ENCODE measurements at places on chromosomes 5 and 9.

- peak; percentile 72 for DNase-seq
Observed at GRCh38 chr5:77867194-77867691, 91.1 kb upstream of the TBCA start.

- DNase-seq = peak; percentile 69
Observed at GRCh38 chr5:145246961-145247744, 588.0 kb downstream of the PRELID2 start.

DNA sequence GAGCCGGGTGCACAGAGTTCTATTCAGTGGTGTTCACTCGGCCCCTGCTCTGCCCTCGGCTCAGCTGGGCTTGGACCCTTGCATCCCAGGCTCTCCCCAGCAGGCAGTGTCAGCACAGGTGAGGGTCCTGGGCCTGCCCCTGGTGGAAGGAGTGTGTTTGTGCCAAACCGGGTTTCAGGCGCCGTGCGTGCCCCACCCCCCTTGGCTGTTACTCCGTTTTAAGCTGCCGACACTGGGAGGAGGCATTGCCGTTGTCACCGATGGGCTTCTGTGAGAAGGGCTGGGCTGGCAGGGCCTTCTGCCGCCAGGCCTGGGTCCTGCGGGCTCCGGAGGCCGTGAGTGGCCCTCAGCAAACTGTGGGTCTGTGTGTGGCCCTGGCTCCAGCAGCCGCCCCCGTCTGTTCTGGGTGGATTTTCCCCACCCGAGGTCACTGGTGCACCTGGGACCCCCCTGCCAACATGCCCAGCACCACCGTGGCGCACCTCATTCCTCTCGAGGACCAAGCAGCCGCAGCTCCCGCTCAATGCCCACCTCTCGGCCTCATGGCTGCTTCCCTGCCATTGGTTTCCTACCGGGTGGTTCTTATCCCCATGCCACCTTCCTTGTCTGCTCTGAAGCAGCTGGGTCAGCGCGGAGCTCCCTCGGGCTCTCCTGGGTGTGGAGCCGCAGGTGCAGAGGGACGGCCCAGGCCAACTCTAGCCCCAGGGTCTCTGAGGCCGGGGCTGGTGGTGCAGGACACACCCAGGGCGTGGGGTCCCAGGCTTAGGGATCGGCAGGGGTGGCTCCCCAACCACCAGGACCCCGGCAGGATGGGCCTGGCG is 44.3 kb upstream of the EXOC3 start:
- no peak for DNase-seq

DNA sequence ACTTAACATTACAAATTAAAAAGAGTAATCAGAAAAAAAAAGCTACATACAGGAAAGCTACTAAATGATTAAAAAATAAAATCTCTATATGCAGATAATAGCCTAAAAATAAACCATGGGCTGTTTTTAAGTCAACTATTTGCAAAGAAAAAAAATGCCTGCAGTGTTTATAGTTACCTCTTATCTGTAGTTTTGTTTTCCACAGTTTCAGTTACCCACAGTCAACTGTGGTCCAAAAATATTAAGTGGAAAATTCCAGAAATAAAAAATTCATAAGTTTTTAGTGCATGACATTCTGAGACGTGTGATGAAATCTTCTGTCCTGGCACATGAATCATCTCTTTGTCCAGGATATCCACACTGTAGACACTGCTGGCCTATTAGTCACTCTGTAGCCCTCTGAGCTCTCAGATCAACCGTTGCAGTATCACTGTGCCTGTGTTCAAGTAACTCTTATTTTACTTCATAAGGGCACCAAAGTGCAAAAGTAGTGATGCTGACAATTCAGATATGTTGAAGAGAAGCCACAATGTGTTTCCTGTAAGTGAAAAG is 59.2 kb downstream of the PRELID2 start:
- peak; percentile 92 for DNase-seq

- DNase-seq = no peak
Observed at GRCh38 chr5:132690156-132690555, 16.4 kb downstream of the IL4 start.

- DNase-seq = peak; percentile 2
Observed at GRCh38 chr9:3125602-3126405, 281.9 kb upstream of the PUM3 start.

GRCh38 chr5:68544648-68545552 is 329.3 kb downstream of the PIK3R1 start:
- peak; percentile 65 for DNase-seq

DNA sequence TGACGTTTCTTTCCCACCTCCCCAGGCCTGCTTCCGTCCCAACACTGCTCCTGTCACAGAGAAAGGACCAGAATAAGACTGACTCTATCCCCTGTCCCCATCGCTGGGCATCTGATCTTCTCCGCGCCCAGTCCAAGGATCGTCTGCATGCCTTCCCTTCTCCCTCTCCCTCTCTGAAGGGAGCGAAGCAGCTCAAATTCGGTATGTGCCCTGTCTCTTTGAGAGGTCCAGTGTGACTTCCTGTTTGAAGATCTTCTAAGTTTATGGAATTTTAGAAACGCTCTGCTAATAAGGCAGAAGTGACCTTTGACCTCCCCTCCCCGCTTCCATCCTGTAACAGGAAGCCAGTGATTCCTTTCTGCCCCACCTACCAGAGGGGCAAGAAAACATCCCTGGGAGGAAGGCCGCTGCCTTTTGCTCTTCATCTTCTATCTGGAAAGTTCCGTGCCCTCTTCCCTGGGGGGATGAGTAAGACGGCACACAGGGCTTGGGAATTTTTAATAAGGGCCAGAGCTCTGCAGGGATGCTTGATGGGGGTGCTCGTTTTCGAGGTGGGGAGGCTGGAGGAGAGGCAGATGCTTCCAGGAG is 40.7 kb upstream of the RNU6ATAC start:
- DNase-seq = peak; percentile 49

GRCh38 chr5:95759634-95760033 is 28.5 kb downstream of the RHOBTB3 start:
- peak; percentile 33 for DNase-seq

GRCh38 chr9:127455324-127455992 is 4.1 kb downstream of the LRSAM1 start:
- DNase-seq = peak; percentile 28

DNA sequence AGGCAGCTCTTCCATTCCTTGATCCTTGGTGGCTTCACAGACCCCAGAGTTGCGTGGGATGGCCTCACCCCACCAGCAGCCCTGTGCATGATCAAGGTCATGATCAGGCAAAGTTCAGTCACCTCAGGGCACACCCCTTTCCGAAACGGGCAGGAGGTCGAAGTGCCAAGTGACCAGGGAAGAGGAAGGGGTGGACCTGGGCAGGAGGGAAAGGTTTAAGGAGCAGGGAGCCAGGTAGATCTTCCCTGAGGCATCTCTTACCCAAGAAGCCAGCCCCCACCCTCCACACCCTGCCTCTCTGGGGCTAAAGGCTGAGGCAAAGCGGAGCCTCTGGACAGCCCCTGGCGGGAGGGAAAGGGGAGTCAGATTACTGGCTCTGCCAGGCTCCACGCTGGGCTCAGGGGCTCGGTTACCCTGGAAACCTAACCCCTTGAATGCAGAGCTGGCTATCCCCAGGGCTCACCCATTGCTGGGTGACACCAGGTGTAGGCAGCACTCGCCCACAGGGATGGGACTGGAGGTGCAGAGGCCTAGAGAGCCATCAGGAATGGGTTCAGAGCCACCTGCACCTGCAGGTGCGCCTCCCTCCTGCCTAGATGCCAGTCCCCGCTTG is 3.6 kb downstream of the MGAT4B start:
- no peak for DNase-seq

DNA sequence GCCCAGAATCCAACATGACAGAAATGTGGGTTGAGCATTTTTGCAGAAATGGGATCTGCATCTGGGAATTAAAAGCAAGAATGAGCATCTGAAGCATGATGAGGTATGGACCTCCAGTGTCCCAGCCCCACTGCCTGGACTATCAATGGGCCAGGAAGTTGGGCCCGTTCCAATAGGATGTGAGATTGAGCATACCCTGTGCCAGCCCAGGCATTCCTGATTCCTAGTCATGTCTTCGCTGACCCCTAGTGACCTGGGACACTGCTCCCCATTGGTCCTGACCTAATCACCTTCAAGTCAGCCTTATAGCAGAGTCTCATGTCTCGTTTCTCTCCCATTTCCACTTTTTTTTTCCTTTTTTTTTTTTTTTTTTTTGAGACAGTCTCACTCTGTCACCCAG is 197.4 kb upstream of the IRX2 start:
- no peak for DNase-seq

GRCh38 chr5:2013301-2014057 is 130.8 kb upstream of the IRX4 start:
- DNase-seq = no peak

GRCh38 chr9:4666042-4666699 is at the start of gene SPATA6L:
TSS of gene SPATA6L (minus strand) at chr9:4666480. CDS start at chr9:4666250, 230 bp downstream.
- peak; percentile 84 for DNase-seq

GRCh38 chr5:86999951-87000350 is 267.7 kb upstream of the RASA1 start:
- no peak for DNase-seq

DNA sequence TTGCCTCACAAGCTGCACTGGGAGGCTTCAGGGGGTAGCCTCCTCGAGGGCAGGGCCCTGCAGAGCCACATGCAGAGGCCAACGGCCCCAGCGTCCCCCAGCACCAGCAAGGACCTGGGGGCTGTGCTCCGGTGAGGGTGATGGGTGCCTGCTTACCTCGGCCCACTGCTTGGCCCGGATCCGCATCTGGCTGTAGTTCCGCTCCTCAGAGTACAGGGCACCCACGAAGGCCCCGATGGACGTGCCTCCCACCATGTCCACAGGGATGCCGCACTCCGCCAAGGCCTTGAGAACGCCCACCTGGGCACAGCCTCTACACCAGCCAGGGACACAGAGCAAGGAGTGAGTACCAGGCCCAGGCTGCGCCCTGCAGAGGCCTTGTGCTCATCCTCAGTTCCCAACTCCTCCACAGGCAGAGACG is 8.0 kb upstream of the NSMF start:
- DNase-seq = no peak

- no peak for DNase-seq
Observed at GRCh38 chr5:84602371-84602771, 217.7 kb upstream of the EDIL3 start.

- no peak for DNase-seq
Observed at GRCh38 chr9:125690679-125691078, 16.3 kb downstream of the MAPKAP1 start.

GRCh38 chr9:31304576-31304975 is 1079.9 kb upstream of the ACO1 start:
- DNase-seq = peak; percentile 72

GRCh38 chr5:177598477-177598876 is 1.5 kb upstream of the B4GALT7 start:
- peak; percentile 46 for DNase-seq

- no peak for DNase-seq
Observed at GRCh38 chr9:134955801-134956200, 38.1 kb upstream of the FCN1 start.
